T-helper 17 cell (primary cell): ENCODE measurements at places on chromosomes 2 and 18.
A peak's percentile ranks its signal among the peaks of the same experiment; 100 is the strongest.

GRCh38 chr2:208645226-208645625, 238.6 kb downstream of the PTH2R start:
- no peaks in the 10 kb centered on the region for H3K36me3 ChIP-seq
- H3K4me3 ChIP-seq = no peak overlapping the region
- no peaks in the 10 kb centered on the region for H3K4me1 ChIP-seq
- no peak for DNase-seq
- H3K27me3 ChIP-seq = no peaks in the 10 kb centered on the region

- H3K27ac ChIP-seq = no peak overlapping the region
- peaks cover 10% of the 10 kb centered on the region for H3K4me1 ChIP-seq
- no peaks in the 10 kb centered on the region for H3K36me3 ChIP-seq
Observed at GRCh38 chr2:197920592-197921201, 116.3 kb downstream of the PLCL1 start.

- H3K27me3 ChIP-seq = peaks cover 43% of the 10 kb centered on the region
- H3K4me1 ChIP-seq = peaks cover 5% of the 10 kb centered on the region
- no peak for DNase-seq
- H3K4me3 ChIP-seq = no peak overlapping the region
- H3K27ac ChIP-seq = no peak overlapping the region
- peaks cover 4% of the 10 kb centered on the region for H3K36me3 ChIP-seq
Observed at GRCh38 chr2:128475427-128476211, 157.0 kb upstream of the HS6ST1 start.

GRCh38 chr2:183029219-183029618, 9.0 kb downstream of the NCKAP1 start:
- DNase-seq = no peak
- no peak overlapping the region for H3K27ac ChIP-seq
- no peaks in the 10 kb centered on the region for H3K36me3 ChIP-seq
- H3K4me1 ChIP-seq = peaks cover 16% of the 10 kb centered on the region
- H3K4me3 ChIP-seq = no peak overlapping the region

GRCh38 chr2:45452866-45453265, 158.2 kb downstream of the SRBD1 start:
- no peak overlapping the region for H3K4me3 ChIP-seq
- no peaks in the 10 kb centered on the region for H3K27me3 ChIP-seq
- DNase-seq = no peak

GRCh38 chr18:3590096-3590630, 140.2 kb downstream of the TGIF1 start:
- H3K27ac ChIP-seq = no peak overlapping the region
- H3K36me3 ChIP-seq = peaks cover 5% of the 10 kb centered on the region
- no peak for DNase-seq
- no peak overlapping the region for H3K4me3 ChIP-seq
- H3K27me3 ChIP-seq = no peaks in the 10 kb centered on the region
- peaks cover 38% of the 10 kb centered on the region for H3K4me1 ChIP-seq

GRCh38 chr18:79627750-79628294, 51.8 kb upstream of the CTDP1 start:
- peaks cover 47% of the 10 kb centered on the region for H3K27me3 ChIP-seq
- peaks cover 3% of the 10 kb centered on the region for H3K4me1 ChIP-seq
- no peak overlapping the region for H3K4me3 ChIP-seq
- no peaks in the 10 kb centered on the region for H3K36me3 ChIP-seq
- H3K27ac ChIP-seq = no peak overlapping the region
- DNase-seq = no peak

DNA sequence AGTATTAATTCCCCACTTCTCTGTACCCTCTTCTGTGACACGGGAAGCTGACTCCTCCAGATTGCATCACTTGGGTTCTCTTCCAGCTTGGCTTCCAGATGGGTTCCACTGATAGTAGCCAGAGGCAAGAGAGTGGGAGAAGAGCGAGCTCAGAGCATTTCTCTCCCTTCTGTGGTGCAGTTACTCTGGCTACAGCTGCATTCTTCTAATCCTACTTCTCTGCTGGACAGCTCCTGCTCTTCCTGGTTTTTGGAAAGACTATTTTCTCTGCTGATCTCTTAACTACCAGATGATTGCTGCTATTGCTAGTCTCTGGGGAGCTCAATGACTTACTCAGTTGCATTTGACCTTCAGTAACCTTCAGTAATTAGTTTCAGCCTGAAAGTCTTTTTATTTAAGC, 187.5 kb upstream of the MAP2 start:
- no peak overlapping the region for H3K4me3 ChIP-seq
- no peak overlapping the region for H3K27ac ChIP-seq
- H3K36me3 ChIP-seq = no peaks in the 10 kb centered on the region
- no peaks in the 10 kb centered on the region for H3K4me1 ChIP-seq
- no peaks in the 10 kb centered on the region for H3K27me3 ChIP-seq

DNA sequence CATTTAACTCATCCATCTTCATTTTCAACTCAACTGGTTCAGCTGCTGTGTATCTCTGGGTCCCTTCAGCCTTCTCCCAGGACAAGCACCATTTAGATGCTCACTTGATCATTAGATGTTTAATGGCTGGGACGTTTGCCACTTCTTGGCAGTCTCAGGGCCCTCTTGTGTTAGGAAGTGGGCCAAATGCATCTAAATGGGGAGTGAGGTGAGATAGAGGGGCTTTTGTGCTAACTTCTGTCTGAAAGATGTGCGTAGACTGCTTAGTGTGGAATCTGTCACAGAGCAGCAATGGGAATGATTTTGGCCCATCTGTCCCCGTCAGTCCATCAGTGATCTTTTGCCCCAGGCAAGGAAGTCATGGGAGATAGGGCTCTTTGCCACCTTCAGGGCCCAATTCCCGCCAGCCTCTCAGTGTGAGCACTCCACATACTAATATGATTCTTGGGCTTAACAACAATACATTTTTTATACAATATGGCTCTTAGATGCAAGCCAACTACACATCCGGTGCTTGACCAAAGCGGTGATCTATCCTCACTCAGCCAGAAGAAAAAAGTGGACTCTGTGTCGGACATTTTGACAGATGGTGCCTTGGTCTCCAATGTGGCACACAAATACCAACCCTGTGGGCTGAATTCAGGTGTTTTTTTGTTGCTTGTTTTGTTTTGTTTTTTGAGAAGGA, 95.7 kb upstream of the EPC2 start:
- H3K4me3 ChIP-seq = no peak overlapping the region
- no peak for DNase-seq
- peaks cover 26% of the 10 kb centered on the region for H3K4me1 ChIP-seq
- no peaks in the 10 kb centered on the region for H3K27me3 ChIP-seq

GRCh38 chr2:188664951-188665595, 309.1 kb upstream of the COL3A1 start:
- no peak for DNase-seq
- no peaks in the 10 kb centered on the region for H3K36me3 ChIP-seq
- H3K27ac ChIP-seq = no peak overlapping the region

DNA sequence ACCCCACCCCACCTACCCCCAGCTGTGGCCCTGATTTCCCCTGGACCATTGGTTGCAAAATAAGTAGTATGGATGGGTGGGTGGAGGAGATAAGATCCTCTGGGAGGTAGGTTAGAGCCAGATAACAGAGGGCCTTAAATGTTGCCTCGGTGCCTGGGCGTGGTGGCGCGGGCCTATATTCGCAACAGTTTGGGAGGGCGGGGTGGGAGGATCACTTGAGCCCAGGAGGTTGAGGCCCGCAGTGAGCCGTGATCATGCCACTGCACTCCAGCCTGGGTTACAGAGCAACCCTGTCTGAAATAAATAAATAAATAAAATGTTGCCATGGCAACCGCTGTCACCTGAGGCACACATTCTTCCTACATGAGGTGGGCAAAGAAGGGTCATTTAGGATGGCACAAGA, 103.3 kb upstream of the GATA6 start:
- no peak overlapping the region for H3K27ac ChIP-seq
- H3K4me3 ChIP-seq = no peak overlapping the region
- DNase-seq = no peak
- H3K27me3 ChIP-seq = peaks cover 7% of the 10 kb centered on the region
- H3K4me1 ChIP-seq = no peaks in the 10 kb centered on the region

DNA sequence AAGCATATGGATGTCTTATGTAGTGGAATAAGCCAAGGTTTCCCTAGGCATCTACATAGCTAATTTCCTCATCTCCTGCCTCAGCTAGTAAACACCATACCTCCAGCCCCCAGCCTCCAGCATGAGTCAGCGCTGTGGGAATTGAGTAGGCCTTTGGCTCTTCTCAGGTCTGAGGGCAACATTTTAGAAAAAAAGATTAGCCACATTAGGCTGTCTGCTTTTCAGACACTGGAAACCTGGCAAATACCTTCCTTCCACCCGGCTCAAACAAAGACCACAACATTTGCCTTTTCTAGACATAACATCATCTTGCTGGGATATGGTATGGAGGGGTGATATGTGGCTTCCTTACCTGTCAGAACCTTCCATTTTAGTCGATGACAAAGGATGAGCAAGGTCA, 6.1 kb upstream of the CCDC195 start:
- peaks cover 4% of the 10 kb centered on the region for H3K27me3 ChIP-seq
- H3K27ac ChIP-seq = no peak overlapping the region
- no peaks in the 10 kb centered on the region for H3K4me1 ChIP-seq
- no peaks in the 10 kb centered on the region for H3K36me3 ChIP-seq
- no peak overlapping the region for H3K4me3 ChIP-seq

- H3K27me3 ChIP-seq = peaks cover 37% of the 10 kb centered on the region
- DNase-seq = no peak
- no peak overlapping the region for H3K4me3 ChIP-seq
- no peaks in the 10 kb centered on the region for H3K36me3 ChIP-seq
Observed at GRCh38 chr2:118983915-118984314, 41.9 kb downstream of the MARCO start.

DNA sequence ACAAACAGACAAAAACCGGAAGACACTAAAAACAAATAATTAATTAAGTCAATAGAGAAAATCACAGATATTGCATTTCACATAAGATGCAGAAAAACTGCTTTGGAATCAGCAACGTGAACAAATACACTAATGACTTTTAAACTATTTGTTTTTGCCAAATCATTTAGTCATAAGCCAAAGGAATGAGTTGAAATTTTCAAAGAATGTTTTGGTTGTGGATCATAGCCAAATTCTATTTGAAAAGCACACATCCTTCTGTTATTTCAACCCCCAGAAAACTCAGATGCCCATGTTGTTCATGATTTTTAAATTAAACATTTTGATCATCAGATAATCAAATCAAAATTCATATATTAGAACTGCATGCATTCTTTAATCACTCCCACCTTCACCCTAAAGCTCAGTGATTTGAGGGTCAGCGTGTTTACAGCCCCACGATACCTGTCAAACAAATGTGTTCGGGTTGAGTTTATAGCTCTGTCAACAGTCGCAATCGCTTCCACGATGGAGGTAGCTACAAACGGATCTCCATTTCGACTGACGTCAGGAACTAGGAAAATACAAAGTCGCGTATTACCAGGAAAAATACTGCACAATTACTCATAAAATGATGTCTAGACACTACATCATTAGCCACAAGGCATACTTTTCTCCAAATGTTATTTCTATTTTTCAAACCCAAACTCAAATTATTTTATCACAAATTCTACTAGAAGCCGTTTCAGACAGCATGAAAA, 90.2 kb downstream of the PXDN start:
- no peak overlapping the region for H3K27ac ChIP-seq
- H3K36me3 ChIP-seq = peaks cover 4% of the 10 kb centered on the region
- no peak overlapping the region for H3K4me3 ChIP-seq
- H3K4me1 ChIP-seq = peaks cover 2% of the 10 kb centered on the region
- peaks cover 16% of the 10 kb centered on the region for H3K27me3 ChIP-seq
- no peak for DNase-seq

DNA sequence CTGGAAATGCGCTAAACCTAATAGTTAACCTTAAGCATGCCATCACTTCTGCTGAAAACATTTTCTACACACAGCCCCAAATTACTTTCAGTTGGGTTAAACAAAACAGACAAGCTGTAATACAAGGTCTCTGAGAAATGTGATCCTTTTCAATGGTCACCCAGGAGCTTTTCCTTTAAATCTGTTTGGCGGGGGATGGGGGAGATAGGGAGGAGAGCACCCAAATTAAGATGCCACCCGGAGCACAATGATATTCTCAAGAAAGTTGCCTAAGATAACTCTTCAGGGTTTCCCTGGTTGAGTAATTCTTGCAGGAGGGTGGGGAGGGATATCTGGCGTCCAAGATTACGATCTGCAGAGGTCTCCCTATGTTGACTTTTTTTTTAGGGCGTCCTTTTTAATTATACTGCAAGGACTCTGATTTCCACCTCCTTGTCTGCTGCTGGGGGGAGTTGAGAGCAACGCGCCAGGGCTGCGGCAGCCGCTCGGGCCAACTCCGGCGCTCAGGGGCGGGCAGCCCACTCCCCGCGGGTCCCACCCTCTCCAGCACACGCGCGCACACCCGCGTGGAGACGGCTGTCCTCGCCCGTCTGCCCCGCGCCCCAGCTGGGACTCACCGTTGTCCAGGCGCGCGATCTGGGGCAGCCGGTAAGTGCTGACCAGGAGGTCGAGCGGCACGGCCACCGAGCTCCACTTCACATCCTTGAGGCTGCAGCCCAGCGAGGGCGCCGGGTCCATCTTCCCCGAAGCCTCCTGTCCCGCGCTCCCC, 807 bp downstream of the GAREM1 start:
- H3K4me1 ChIP-seq = peaks cover 24% of the 10 kb centered on the region
- peak overlapping the region; percentile 89 for H3K4me3 ChIP-seq
- no peak overlapping the region for H3K27ac ChIP-seq
- DNase-seq = no peak

GRCh38 chr2:32011485-32011960, 715 bp upstream of the MEMO1 start:
- H3K4me3 ChIP-seq = peak overlapping the region; percentile 91
- no peaks in the 10 kb centered on the region for H3K36me3 ChIP-seq
- DNase-seq = no peak
- no peaks in the 10 kb centered on the region for H3K27me3 ChIP-seq
- peaks cover 26% of the 10 kb centered on the region for H3K4me1 ChIP-seq
- H3K27ac ChIP-seq = peak overlapping the region; percentile 86

GRCh38 chr18:23682472-23682871, 6.8 kb upstream of the LAMA3 start:
- no peaks in the 10 kb centered on the region for H3K4me1 ChIP-seq
- DNase-seq = no peak
- peaks cover 6% of the 10 kb centered on the region for H3K36me3 ChIP-seq
- H3K27me3 ChIP-seq = peaks cover 72% of the 10 kb centered on the region
- H3K4me3 ChIP-seq = no peak overlapping the region

GRCh38 chr2:239366740-239367139, 34.1 kb downstream of the HDAC4 start:
- peaks cover 30% of the 10 kb centered on the region for H3K4me1 ChIP-seq
- H3K36me3 ChIP-seq = no peaks in the 10 kb centered on the region
- H3K4me3 ChIP-seq = no peak overlapping the region
- no peaks in the 10 kb centered on the region for H3K27me3 ChIP-seq

DNA sequence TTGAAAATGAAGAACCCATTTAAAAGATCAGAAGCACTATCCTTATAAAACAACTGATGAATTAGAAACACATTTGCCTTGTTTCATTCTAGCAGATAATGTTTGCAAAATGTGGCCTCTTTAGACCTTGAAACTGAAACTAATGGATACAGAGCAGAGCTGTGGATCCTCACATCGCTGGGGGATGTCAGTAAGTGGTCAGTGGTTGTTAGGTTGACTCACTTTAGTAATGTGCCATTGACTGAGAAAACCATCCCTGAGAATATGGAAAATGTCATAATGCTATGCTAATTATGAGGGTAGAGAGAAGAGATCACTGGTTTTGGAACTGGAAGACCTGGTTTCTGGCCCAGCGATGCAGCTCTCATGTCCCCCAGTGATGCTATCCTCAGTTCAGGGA, 176.7 kb downstream of the MYO1B start:
- H3K4me1 ChIP-seq = no peaks in the 10 kb centered on the region
- no peak overlapping the region for H3K4me3 ChIP-seq
- H3K36me3 ChIP-seq = no peaks in the 10 kb centered on the region
- DNase-seq = no peak

GRCh38 chr2:67824186-67824585, 238.6 kb downstream of the C1D start:
- H3K27ac ChIP-seq = no peak overlapping the region
- H3K27me3 ChIP-seq = no peaks in the 10 kb centered on the region
- no peak for DNase-seq
- H3K4me1 ChIP-seq = no peaks in the 10 kb centered on the region
- no peaks in the 10 kb centered on the region for H3K36me3 ChIP-seq
